Spleen (tissue), 13 donors: ENCODE measurements at places on chromosomes 13 and 19. TPM values are rescaled to one million over a fixed set of nuclear protein-coding genes. Genes with fewer than 3 reads are reported as not detected.

- DNase-seq = no peak
These were observed 2.3 kb upstream of the LYPD3 start for GRCh38 chr19:43467730-43468129.

GRCh38 chr19:40274585-40275544 is 10.3 kb downstream of the AKT2 start:
- peak; percentile 80 for DNase-seq

DNA sequence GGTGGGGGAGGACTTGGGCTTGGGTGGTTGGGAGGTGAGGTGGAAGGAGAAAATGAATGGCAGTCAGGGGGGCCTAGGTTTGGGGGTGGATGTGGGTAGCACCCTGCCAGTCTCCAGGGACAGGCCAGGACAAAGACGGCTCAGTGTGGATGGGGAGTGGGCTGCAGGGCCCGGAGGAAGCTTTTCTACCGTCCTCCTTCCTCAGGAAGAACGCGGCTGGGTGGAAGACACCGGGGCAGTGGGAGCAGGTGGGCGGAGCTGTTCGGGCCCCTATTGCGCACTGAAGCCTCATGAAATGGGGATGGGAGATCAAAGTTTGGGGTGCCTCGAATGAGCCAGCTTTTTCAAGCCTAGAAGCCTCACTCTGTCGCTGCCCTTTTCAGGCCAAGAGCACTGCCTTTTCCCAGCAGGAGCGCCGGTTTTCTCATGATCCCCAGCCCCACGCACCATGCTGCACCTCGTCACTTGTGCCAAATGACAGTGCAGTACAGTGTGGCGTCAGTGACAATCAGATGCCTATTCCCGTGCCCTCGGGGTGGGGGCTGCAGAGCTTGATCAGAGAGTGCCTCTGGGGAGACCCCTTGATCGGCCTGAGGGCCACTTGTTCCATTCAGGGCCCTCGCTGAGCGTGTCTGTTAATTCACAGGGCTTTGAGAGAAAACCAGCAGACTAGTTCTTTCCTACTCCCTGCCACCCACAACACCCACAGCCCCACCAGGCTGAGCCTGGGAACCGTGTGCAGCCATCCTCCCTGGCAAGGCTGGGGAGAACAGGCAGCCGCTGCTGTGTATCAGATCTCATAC is 1.5 kb downstream of the CALM3 start:
- peak; percentile 81 for DNase-seq

GRCh38 chr13:20099319-20099718 is 61.5 kb downstream of the GJA3 start:
- DNase-seq = no peak

GRCh38 chr19:1665565-1666047 is 13.2 kb upstream of the TCF3 start:
- DNase-seq = no peak

DNA sequence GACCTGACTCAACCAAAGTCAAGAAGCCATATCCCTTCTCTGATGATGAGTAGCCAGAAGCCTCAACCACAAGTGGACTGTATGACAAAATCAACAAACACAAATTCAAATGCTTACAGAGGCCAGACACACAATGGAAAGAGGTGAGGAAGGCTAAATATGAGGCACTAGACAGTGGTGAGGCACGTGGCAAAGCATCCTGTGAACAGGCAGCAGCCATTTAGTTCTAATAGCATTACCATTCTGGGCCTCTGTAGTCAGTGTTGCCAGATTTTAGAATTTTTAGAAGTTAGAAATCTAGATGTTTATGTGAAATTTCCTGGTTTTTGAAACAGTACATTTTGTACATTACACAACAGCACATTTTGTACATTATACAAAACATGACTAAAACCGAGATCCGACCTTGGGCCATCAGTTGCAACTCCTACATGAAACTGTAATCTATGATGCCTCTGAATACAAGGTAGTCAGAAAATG is 403.3 kb downstream of the COG6 start:
- no peak for DNase-seq

DNA sequence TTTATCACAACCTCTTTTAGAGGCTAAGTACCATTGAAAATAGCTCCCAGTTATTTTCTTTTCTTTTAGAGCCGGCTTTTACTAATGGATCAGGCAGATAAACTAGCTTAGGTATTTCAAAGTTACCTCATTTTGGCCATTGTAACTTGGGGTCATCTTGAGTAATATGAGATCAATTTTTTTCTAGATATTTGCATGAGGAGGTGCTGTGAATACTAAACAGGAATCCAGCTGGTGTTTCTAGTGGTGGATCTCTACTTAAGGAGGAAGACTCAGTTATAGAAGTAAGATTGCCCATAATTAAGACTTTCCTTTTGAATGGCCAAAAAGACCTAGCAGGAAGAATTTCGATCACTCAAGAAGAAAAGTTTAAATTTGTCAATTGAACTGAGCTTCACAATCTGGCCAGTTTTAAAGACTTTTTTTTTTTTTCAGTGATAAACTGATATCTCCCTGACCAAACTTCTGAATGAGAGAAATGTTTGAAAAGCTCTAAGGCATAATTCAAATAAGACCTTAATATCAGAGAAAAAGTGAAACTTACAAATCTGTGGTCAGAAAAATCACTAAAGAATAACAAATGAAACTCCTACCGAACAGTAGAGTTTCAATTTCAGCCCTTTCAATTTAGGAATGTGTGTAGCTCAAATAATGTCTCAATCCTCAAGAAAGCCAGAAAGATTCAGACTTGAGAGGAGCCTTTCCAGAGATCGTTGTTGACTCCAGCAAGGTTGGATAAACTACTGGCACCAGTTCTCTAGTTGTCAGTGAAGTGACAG is 11.6 kb upstream of the NAA16 start:
- no peak for DNase-seq

DNA sequence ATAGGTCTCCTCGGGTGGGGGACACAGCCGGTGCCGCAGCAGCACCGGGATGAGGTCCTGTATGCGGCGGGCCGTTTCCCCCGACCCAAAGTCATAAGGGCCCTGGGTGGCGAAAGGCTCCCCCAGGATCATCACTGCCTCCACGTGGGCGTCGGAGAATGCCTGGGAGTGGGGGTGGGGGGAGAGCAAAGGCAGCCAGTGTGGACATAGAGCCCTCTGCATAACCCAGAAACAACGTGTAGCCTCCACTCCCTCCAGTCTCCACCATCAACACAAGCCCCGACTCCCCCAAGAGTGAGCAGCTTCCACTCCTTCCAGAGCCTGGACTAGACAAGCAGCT is 1.7 kb upstream of the NUMBL start:
- no peak for DNase-seq

GRCh38 chr13:70189981-70190380 is 81.7 kb upstream of the KLHL1 start:
- DNase-seq = no peak

- DNase-seq = no peak
These were observed 346.5 kb downstream of the FOXO1 start for GRCh38 chr13:40319699-40320579.

DNA sequence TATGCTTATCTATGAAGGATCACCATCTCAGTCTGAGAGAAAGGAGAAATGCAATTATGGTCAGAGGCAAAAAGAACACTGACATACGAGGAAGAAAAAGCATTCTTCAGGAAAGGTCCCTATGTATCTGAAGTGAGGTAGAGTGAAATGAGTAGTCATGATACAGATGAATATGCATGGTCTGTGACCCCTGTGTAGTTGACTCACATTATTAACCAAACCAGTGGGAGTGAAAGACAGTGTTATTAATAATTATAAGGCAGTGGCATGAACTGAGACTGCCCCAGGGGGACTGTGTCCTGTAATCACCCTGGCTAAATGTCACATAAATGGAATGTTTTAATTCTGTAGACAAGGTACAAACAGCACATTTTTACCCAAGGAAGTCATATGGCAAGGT is 1320.2 kb upstream of the PCDH9 start:
- DNase-seq = no peak

DNA sequence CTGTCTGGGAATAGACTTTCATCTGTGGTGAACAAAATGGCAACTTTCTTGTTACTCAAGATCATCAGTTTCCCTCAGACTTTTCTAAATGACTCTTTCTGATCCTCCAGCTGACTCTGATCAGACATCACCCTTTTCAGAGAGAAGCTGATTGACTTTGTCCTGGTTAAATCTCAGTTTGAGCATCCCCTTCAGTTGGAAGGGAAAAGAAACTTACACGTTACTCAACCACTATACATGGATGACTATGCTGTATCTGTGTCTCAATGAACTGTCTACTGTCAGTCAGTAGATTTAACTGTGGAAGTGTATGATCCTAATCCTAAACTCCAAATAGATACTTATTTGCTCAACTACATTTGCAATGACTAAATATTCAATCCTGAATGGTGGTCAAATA is 118.5 kb downstream of the NALCN start:
- no peak for DNase-seq

- no peak for DNase-seq
These were observed 11.7 kb downstream of the LCP1 start for GRCh38 chr13:46170268-46170667.

MBD3L2 gene
- not detected for total RNA-seq

TEKTIP1 gene
- 5.5 TPM for total RNA-seq

MADCAM1 gene
- 12.3 TPM for total RNA-seq

TRAPPC6A gene
- total RNA-seq = 35.1 TPM
